ENCODE measurements at places on chromosomes 3 and 15.

- peak; percentile 65 for DNase-seq
These were observed 1.1 kb upstream of the ZNF639 start for GRCh38 chr3:179321668-179322285.

- DNase-seq = no peak
These were observed 16.7 kb downstream of the FBXO45 start for GRCh38 chr3:196585044-196585757.

DNA sequence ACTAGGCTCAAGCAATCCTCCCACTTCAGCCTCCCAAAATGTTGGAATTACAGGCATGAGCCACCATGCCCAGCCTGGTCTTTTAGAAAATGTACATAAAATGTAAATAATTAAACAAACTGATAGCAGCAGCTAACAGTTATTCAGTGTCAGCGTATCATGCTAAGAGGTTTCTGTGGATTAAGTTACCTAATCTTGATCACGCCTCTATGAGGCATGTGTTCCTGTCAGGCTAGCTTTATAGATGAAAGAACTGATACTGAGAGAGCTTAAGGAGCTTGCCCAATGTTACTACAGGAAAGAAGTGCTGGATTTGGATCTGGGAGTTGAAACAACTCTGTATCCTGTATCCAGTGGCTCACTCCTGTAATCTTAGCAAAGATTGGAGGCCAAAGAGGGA, 11.2 kb upstream of the MST1R start:
- no peak for DNase-seq

DNA sequence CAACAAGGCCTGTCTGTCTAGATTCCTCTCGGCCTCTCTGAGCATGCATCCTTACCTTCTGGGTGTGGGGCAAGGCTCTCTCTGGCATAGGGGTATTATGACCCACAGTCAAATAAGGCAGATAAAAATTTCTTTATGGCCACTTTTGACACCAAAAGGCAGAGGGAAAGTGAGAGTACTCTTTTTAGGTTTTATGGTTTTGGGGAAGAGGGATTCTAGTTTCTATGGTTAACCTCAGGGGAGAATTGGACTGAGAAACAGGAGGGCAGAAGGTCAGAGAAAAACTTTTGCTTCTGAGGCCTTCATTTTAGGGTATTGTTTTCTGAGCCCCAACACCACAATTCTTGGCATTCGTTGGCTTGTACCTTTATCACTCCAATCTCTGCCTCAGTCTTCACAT, 70.0 kb upstream of the CCDC54 start:
- DNase-seq = no peak

- DNase-seq = no peak
These were observed 1217.6 kb upstream of the ALCAM start for GRCh38 chr3:104149154-104149553.

Data from mesenchymal stem cell (in vitro differentiated cells and primary cell).